ENCODE measurements at places on chromosomes 12 and 14.

DNA sequence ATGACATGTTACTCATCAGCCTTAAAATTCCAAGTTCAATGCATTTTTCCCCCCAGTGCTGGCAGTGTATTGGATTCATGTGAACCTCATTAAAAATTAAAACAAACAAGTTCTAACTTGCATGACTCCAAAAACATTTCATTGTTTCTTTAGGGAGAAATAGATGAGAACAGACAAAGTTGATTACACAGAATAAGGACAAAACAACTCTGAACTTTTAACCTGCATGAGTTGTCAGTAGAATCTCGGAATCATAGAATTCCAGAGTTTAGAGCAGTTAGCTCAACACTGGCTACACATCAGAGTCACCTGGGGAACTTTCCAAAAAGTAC, 127.5 kb downstream of the TMX1 start:
- DNase-seq: no peak

- DNase-seq: no peak
Measured at GRCh38 chr12:49843411-49843810, 505 bp upstream of the BCDIN3D start.

GRCh38 chr14:58547649-58548048, 90.1 kb upstream of the DACT1 start:
- DNase-seq: no peak

DNA sequence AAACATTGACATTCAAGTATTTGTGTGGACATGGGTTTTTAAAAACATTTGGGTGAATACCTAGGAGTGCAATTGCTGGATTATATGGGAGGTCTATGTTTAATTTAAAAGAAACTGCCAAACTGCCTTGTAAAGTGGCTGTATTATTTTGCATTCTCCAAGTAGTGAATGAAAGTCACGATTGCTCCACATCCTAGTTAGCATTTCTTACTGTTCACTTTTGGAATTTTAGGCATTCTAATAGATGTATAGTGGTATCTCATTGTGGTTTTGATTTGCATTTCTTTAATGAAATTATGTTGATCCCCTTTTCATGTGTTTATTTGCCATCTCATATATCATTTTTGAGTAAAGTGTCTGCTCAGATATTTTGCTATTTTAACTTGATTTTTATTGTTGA, 159.5 kb downstream of the FOXG1 start:
- no peak for DNase-seq

DNA sequence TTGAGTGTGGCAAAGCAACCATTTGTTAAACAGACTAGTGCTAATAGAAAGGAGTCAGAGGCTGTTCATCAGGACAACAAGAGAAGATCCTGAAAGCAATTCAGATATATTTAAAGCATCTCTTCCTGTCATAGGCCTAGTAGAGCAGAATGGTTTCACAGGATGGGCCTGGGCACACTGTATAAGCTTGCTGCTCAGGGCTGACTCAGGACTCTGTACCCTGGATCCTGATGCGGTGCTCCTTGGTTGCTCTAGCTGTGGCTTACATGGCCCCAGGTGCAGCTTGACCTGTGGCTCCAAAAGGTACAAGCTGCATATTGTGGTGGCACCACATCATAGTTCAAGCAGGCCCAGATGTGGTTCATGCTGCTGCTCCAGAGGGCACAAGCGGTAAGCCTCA, 313.4 kb downstream of the ETNK1 start:
- no peak for DNase-seq

DNA sequence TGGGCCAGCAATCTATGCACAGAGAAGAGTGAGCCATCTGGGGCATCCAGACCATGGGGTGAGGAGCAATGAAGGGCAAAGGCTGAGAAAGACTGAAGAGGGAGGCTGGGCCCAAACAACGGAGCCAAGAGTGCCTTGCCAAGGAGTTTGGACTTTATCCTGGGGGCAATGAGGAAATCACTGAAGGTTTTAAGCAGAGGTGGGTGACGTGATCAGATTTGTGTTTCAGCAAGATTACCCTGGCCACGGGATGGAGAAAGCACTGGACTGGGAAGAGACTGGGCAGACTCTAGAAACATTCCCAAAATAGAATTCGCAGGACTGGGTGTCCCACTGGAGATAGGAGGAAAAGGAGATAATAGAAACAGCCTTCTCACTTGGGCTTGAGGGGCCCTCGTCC, 65.3 kb downstream of the DPF3 start:
- DNase-seq: no peak

DNA sequence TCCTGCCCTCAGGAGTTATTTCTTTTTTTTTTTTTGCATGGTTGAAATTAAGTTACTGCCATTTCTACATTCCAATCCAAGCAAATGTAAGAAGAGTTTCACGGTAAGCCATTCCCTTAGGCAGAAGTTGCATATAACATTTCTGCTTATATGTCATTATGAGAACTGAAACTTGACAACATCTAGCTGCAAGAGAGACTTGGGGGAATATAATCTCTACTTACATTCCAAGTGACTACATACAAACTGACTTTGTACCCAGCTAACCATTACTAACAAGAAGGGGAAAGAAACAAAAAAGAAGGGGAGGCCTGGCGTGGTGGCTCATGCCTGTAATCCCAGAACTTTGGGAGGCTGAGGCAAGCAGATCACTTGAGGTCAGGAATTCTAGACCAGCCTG, 7.3 kb upstream of the RESF1 start:
- no peak for DNase-seq

DNA sequence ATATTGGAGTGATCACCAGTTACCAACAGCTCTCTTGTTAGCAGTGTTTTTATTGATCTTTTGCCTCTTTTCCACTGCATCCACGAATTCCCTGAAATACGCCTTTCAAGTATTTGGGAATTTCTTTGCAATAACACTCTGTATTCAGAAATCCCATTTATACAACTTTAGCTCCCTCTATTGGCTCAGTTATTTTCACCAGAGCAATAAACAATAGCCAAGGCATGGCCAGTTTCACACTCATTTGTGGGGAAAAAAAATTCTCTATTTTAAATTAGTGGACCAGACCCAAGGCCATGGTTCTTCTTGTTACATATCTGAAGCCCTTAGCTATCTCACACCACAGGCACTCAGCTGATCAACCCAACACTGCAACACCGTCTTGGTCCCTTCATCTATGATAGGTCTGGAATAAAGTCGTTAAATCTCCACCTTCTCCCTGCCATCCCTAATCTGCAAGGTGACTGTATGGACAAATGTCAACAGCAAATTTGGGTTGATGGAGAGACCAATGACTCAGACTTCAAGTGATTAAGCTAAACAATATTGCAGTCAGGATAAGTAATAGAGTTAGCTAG, 92.4 kb upstream of the TMEM260 start:
- no peak for DNase-seq

DNA sequence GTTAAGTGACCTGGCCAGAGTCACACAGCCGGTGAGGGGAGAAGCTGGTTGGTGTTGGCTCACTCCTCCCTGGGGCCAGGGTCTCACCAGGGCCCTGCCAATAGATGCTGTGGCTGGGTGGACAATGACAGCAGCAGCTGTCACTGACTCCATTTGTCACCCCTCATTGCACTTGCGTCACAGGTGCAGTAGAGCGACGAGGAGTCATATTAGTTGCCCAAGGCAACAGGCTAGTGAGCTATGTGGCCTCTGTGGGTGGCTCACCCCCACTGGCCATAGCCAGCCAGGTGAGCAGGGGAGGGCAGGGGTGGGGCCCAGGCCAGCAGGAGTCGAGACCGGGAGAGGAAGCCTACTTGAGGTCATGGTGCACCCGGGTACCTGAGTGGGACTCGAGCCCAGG, 9.7 kb downstream of the SLC25A47 start:
- no peak for DNase-seq

- DNase-seq: no peak
Measured at GRCh38 chr12:101927999-101928398, 50.6 kb downstream of the DRAM1 start.

GRCh38 chr14:101078892-101079221, 175.3 kb upstream of the RTL1 start:
- DNase-seq: no peak

- no peak for DNase-seq
Measured at GRCh38 chr12:104342635-104343249, 39.2 kb downstream of the EID3 start.

DNA sequence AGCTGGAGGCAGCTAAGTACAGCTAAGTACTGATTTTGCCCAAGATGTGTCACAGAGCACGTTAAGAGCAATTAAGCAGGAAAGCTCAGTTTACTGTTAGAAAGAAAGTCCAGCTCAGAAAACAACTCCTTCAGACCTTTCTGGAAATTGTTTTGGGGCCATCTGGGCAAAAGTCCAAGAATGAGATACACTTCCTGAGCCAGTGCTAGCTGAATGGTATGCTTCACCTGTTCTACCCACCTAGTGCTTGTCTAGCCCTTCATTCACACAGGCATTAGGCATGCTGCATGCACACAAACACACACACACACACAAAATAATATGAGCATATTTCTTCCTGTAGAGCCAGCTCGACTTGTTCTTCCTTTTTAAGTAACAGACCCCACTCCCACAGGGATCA, 6.6 kb upstream of the IKZF4 start:
- no peak for DNase-seq

GRCh38 chr12:1646569-1647284, 17.7 kb downstream of the WNT5B start:
- DNase-seq: no peak

- no peak for DNase-seq
Measured at GRCh38 chr14:56650048-56650447, 70.5 kb downstream of the TMEM260 start.

- no peak for DNase-seq
Measured at GRCh38 chr12:3302401-3303041, 188.5 kb upstream of the PRMT8 start.

GRCh38 chr14:80415636-80416035, 204.3 kb upstream of the DIO2 start:
- DNase-seq: no peak

- DNase-seq: no peak
Measured at GRCh38 chr14:59358102-59358501, 107.1 kb downstream of the GPR135 start.

DNA sequence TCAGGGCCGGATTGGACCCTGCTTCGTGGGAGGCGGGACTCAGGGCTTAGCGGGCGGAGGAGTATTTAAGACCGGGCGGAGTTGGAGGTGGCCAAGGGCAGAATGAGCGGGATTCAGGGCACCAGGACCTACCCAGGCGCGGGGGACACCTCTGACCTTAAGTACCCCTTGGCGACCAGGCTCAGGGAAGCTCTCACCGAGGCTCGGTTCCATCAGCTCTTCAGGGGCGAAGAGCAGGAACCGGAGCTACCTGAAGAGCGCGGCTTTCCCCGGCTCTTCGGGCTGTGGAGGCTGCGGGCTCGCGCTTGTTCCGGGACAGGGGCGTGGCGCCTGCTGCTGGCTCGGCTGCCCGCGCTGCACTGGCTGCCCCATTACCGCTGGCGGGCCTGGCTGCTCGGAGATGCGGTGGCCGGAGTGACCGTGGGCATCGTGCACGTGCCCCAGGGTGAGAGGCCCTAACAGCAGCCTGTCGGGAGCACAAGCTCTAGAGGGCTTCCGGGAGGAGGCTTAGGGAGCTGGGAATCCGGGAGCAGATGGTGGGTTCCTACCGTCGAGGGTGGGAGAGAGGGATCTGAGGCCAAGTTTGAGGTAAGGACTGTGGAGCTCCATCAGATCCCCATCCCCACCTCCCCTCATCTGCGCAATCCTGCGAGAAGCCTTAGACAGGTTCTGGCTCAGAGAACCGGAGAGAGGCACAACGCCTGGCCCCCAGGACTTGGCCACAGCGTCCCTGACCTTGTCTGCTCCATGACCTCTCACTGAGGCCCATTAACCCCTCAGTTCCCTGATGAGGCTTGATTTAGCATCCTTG, 8.4 kb downstream of the ARHGEF25 start:
- DNase-seq: no peak

GRCh38 chr12:75207338-75208083, 2.1 kb downstream of the KCNC2 start:
- no peak for DNase-seq

- no peak for DNase-seq
Measured at GRCh38 chr12:27982385-27982784, 9.9 kb upstream of the PTHLH start.
